ENCODE measurements at places on chromosomes 6 and 20. TPM values are rescaled to one million over a fixed set of nuclear protein-coding genes. Genes with fewer than 3 reads are reported as not detected.

Gene GPX5
- total RNA-seq = not detected

Gene THBS2
- not detected for total RNA-seq

GRCh38 chr20:56091628-56092234, 86.4 kb upstream of the CBLN4 start:
- no peak overlapping the region for H3K4me3 ChIP-seq
- no peaks in the 10 kb centered on the region for H3K27me3 ChIP-seq
- H3K27ac ChIP-seq = no peak overlapping the region
- H3K4me1 ChIP-seq = no peaks in the 10 kb centered on the region

DNA sequence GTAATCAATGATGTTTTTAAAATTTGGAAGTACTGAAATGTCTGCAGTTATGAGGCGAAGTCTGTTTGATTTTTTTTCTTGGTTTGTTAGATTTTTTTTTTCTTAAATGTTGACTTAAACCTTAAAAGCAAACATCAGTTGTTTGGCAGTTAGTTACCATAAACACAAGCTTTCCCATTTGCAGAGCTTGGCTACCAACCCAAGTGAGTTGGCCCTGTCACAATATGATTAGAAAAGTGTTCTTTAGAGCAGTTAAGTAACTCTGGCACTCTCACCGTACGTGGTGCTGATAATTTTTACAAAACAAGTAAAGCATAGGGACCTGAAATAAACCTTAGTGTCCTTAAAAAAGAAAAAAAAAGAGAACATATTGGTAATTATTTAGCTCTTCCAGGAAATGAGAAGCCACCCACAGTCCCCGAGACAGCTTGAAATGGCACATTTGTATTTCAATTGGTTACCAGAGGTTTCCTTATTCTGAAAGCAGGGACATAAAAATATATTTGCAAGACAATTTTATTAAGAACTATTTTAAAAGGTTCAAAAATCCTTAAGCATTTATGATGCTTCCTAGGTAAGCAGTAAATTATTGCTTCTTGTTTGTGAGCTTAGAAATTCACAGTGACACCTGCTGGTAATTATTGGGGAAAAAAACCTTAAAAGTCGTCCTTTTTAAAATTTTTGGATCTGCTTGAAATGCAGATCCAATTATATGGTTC, 3.9 kb downstream of the HEY2 start:
- H3K27me3 ChIP-seq = peaks cover 19% of the 10 kb centered on the region
- H3K4me1 ChIP-seq = peaks cover 14% of the 10 kb centered on the region
- no peak overlapping the region for H3K27ac ChIP-seq
- H3K4me3 ChIP-seq = no peak overlapping the region

GRCh38 chr20:32663335-32664011, 10.3 kb downstream of the C20orf203 start:
- no peaks in the 10 kb centered on the region for H3K36me3 ChIP-seq
- no peaks in the 10 kb centered on the region for H3K27me3 ChIP-seq
- no peaks in the 10 kb centered on the region for H3K4me1 ChIP-seq
- no peak overlapping the region for H3K4me3 ChIP-seq
- DNase-seq = no peak
- H3K27ac ChIP-seq = no peak overlapping the region

Measured in naive thymus-derived CD4-positive, alpha-beta T cell (primary cell).